Activated CD8-positive, alpha-beta memory T cell treated with anti-CD3 and anti-CD28 coated beads, Interleukin-2, amount 50 U/mL, for 4 hours (primary cell): ENCODE measurements at places on chromosomes 3 and 15.
A peak's percentile ranks its signal among the peaks of the same experiment; 100 is the strongest.

- no peak for DNase-seq
Measured at GRCh38 chr3:186385856-186386602, 24.0 kb upstream of the DGKG start.

DNA sequence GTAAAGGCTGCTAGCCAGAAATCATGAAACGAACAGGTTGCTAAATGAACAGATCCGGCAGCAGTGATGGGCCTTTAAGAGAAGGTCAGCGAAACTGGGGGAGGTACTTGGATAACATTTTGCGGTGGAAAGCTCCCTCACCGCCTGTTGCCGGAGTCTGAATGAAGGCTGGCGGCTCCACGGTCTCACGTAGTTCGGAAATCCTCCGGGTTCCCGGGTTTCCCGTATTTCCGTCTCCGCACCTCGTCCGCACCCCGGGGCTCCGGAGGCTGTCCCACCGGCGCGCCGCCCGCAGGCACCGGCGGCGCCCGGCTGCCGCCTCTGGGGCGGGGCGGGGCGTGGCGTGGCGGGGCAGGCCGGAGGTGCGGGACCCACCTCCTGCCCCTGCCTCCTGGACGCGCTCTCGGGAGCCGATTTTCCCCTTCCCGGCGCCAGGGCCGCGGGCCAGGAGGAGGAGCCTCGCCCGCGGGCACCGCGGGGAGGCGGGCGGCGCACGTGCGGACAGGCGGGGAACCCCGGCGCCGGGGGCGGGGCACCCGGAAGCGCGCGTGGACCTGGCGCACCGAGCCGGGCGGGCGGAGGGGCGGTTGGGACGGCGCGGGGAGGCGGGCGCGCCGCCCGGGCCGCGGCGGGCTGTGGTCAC is at the start of gene ZDHHC23:
TSS of gene ZDHHC23 (plus strand) at position 642 of the 643 bp plus-strand sequence. CDS start 790 bp downstream, outside the sequence.
- peak; percentile 71 for DNase-seq

GRCh38 chr15:39596358-39597051 is 15.6 kb downstream of the THBS1 start:
- DNase-seq: no peak

GRCh38 chr3:63847718-63848450 is 15.7 kb downstream of the THOC7 start:
- DNase-seq: no peak

DNA sequence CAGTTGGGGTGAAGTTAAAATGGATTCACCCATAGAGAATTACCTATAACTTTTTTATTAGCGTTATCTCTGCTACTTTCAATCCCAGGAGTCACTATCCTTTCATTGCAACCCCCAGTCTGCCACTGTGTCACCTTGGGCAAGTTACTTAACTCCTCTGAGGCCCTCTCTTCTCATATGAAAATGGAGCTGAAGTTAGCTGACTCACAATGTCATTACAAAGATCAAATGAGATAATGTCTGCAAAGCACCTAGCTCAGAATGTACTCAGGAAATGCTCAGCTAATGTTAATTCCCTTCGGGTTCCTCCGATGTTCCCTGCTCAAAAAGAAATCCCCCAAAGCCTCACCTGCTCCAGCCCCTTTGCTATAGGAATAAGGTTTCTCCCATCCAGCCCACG is 50.0 kb downstream of the TRIM42 start:
- DNase-seq: no peak

- peak; percentile 35 for DNase-seq
Measured at GRCh38 chr3:143120716-143121240, 1.2 kb downstream of the CHST2 start.

DNA sequence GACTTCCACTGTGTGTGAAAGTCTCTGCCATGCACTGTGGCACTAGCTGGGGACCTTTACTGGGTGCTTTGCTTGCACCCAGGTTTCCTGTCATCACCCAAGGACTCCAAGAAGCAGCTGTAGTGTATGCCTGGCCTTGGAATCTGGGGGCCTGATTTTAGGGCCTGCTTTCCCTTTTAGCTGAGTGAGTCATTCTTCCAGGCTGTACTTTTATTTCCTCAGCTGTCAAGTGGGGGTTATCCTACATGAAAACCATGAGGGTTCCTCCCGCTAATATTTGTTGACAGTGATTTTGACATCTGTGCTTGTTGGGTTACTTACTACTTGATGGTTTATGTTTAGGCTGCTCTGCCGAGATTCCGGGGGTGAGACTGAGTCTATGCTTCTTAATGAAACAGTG is 18.5 kb downstream of the GORASP1 start:
- no peak for DNase-seq

DNA sequence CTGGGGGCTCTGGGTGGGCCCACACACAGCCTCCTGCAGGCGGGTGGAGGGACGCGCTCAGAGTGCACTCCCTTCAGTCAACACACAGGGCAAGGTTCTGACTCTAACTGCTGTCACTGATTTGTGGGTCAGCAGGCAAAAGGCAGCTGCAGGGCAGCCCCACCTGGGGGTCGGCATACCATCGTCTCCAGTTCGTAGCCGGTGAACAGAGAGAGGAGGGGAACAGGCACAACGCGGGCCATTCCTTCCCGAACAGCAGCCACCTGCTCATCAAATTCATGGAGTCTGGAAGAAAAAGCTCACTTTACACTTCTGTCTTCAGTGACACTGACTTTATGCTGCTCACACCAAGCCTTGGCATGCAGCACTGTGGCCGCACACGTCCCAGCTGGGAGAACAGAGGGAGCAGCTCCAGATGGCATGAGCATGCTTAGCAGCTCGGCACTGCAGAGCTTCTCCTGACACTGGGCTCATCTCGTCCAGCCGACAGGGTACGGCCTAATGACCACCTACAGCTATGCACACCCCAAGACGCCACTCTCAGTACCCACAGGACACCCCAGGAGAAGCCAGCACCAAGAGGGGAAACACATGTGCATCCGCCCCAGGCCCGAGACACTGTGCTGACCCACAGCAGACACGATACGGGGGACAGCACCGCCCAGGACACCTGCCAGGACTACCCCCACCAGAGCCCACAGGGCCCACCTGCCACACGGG is 14.4 kb upstream of the OCA2 start:
- DNase-seq: no peak

- no peak for DNase-seq
Measured at GRCh38 chr15:100537331-100537730, 8.6 kb upstream of the CERS3 start.

DNA sequence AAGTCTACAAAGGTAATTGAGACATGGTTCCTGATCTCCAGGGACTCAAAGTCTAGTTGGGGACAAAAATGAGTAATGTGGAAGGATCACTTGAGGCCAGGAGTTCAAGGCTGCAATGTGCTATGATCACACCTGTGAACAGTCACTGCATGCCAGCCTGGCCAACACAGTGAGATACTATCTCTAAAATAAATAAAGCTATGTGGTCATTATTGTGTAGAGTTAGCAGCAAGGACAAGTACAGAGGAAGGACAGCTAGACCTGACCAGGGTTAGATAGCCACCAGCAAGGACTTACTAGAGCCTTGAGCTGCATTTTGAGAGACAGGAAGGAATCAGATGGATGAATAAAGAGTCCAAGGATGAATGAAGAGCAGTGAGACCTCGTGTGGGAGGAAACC is 166.5 kb downstream of the MINAR1 start:
- DNase-seq: no peak

DNA sequence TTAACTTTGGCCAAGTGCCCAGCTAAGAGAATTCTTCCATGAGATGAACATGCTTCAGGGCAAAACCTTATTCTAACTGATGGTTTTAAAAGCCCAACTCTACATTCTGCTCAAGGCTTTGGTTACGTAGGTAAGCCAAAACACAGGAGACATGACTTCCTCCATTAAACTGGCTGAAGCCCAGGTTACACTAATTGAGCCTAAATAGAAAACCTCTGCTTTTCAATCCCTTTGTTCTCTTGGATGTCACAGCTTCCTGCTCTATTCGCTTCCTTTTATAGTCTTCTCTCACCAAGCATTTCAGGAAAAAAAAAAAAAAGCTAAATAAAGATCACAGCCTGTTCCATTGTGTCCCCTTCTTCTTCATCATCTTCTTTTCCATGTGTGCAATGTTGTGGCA is 420.4 kb downstream of the TIGIT start:
- DNase-seq: no peak

GRCh38 chr15:87777054-87777561 is 479.4 kb downstream of the NTRK3 start:
- no peak for DNase-seq

GRCh38 chr3:178518660-178519396 is 17.4 kb upstream of the KCNMB2 start:
- DNase-seq: no peak

- no peak for DNase-seq
Measured at GRCh38 chr3:155065537-155065936, 14.6 kb upstream of the MME start.

- DNase-seq: no peak
Measured at GRCh38 chr15:40241269-40242212, 2.7 kb downstream of the PAK6 start.

DNA sequence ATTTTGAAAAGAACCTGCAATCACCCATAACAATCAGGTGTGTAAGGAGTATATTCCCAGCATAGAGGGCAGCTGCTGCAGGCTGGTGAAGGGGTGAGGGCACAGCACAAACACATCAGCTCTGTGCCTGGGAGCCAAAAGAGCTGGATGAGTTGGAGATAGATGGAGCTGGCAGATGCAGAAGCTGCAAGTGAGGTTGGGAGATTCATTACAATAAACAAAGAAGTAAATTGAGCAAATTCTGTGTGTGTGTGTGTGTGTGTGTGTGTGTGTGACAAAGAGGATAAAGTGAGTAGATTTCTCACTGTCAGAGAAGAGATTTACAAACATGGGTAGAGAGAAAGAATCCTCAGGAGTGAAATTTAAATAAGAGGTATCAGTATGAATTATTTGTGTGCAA is 994.7 kb downstream of the EPHA3 start:
- no peak for DNase-seq

DNA sequence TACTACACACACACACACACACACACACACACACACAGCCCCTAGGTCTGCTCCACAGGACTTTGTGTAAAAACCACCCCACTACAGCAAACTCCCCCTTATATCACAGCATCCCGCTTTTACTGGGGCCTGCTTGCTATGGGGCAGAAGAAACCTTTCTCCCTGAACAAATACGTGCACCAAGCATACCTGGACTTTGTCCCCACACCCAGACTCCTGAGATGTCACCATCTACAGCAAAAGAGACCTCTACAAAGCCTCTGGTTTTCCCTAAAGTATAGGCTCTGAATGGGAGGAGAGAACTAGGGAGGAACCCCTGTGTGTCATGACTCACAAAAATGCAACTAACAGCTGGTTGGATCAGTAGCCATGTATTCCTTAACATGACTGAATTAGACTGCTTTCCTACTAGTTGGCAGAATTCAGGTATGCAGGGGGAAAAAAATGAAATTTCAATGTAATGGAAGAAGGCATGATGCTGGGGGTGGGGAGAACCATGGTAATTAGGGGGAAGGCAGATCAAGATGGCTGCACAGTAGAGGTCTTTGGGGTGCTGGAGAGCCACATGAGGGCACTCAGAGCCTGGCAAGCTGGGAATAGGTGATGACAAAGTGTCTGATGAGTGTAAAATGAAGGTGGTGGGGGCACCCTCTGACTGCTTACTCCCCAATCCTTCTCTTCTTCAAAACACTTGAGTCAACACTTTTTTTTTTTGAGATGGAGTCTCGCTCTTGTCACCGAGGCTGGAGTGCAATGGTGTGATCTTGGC is 45.9 kb downstream of the DAPK2 start:
- DNase-seq: no peak

DNA sequence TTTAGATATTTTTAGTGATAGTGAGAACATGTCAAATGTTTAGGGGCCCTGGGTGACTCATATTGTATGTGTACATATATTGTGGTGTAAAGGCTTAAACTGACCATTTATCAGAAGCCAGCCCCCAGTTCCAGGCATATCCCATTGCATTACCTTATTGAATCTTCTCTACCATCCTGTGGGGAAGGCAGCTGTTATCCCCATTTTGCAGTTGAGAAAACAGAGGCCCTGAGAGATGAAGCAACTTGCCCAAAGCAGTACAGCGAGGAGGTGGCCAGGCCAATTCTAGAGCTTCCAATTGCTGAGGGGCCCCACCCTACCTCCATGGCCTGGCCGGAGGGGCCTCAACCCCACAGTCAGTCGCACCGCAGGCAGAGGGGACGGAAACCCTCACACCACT is 47.9 kb downstream of the ZNF710 start:
- DNase-seq: no peak

DNA sequence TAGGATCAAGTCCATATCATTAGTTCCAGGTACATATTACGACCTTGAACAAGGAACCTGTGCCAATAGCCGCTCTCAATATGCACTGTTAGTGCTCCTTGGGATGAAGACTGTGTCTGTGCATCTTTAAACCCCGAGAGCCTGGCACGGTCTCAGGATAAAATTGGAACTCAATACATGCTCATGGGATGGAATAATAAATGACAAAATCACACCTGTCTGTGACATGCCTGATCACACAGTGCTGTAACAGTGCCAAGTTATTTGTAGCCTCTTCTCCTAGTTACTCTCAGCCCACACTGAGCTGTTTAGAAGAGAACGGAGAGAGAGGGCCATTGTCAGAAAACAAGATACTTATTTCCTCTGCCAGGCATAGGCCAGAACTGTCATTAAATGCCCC is 82.2 kb downstream of the SSR3 start:
- DNase-seq: no peak

GRCh38 chr3:98513091-98513511 is 9.6 kb downstream of the CLDND1 start:
- DNase-seq: no peak

- DNase-seq: no peak
Measured at GRCh38 chr3:9787714-9788113, 4.6 kb downstream of the TADA3 start.

GRCh38 chr3:181851063-181851462 is 139.3 kb downstream of the SOX2 start:
- no peak for DNase-seq

DNA sequence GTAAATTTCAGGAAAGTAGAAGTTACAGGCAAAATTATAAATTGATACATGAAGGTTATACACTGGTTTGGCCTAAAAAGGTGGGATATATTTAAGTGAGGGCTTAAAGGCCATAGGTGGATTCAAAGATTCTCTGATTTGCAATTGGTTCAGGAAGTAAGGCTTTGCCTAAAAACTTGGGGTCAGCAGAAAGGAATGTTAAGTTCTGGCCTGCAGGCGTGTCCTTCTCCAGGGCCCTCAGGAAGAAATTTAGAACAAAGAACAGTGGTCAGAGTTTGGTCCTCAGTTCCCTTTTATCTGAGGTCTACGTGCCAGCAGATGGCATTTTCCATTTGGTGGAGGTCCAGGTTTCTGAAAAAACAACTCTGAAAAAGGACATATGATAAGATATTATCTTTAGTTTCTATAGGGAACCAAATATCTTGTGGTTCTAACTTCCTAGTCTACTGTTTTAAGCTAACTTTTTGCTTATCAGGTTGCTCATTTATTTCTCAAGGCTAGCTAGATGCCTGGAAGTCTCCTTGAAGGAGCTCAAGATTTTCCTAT is 40.5 kb downstream of the SCN11A start:
- no peak for DNase-seq

GRCh38 chr3:11099306-11099705 is 55.0 kb upstream of the HRH1 start:
- DNase-seq: no peak

- DNase-seq: no peak
Measured at GRCh38 chr3:136772709-136773108, 20.5 kb upstream of the STAG1 start.
